AG09309 (cell line): ENCODE measurements at places on chromosomes 1 and 21.

DNA sequence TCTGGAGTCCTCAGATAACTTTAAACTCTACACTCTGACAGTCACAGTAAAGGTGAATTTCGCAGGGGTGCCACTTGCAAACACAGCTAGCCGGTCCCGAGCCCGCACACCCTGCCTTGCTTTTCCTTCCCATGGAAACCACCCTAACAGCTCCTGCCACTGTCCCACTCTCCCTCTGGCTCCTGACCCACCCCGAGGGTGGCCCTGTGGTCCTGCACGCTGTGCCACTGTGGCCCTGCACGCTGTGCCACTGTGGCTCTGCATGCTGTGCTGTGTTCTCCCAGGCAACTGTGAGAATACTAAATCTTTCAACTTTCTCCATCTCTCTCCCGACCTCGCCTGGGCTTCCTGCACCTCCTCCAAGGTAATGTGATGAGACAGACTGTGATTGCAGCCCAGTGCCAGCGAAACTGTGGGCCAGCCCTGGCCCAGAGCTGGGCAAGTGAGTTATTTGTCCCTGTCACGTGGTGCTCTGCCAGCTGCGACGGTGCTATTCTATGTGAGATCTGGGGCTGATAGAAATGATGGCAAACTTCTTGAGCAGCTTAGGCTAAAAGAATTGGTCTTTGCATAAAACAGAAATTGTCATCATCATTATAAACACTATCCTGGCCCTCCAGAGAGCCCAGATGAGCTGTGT, 63.4 kb upstream of the TARBP1 start:
- DNase-seq = no peak

DNA sequence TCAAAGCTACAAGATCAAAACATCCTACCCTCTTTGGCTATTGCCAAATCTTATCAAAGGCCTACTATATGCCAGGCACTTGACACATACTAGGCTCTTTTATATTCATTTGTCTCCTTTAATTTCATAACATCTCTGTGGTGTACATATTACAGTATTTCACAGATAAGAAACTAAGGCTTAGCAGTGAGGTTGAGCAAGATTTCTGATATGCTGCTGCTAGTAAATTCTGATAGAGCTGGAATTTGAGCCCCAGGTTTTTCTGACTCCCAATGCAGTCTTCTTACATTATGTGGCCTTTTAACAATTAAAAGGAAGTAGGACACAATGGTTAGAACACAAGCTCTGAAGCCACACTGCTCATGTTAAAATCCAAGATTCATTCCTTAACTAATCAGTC, 16.8 kb downstream of the CCDC185 start:
- peak; percentile 24 for DNase-seq

GRCh38 chr1:76587212-76587611, 280.1 kb upstream of the ST6GALNAC5 start:
- DNase-seq = no peak

GRCh38 chr1:220875260-220875659, 4.0 kb upstream of the HLX start:
- no peak for DNase-seq

- no peak for DNase-seq
Measured at GRCh38 chr1:87246436-87246835, 82.2 kb upstream of the LMO4 start.

DNA sequence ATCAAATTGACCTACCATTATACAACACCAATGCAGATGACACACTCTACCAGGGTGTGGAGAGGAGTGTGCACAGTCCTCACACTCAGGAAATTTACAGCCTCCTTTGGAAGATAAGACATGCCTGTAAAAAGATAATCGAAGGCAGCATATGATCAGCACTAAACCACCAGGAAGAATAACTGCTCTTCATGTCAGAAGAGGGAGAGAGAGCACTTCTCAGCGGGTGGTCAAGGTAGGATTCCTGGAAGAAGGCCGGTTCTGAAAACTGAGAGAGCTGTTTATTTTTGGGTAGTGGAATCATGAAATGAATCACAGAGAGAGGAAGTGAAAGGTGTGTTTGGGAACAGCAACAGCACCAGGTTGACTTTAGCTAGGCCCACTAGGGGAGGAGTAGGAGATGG, 14.0 kb upstream of the ZNF697 start:
- no peak for DNase-seq

- DNase-seq = no peak
Measured at GRCh38 chr1:80917826-80918225, 882.9 kb upstream of the ADGRL2 start.

DNA sequence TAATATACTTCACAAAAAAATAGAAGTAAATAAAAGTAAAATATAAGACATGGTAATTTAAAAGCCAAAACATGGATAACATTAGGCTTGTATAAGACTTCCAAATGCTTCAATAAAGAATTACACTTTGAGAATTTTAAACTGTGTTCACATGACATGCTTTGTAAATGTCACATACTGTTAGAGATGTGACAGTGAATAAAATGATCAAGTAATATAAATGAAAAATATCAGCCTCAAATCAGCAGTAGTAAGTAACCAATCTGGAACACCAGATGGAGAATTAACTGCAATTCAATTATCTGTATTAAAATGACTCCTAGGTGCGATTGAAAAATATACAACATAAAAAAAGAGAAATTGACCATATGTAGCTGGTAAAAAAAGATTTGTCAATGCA, 1260.8 kb downstream of the BRINP3 start:
- no peak for DNase-seq

GRCh38 chr1:14869187-14869586, 270.7 kb downstream of the KAZN start:
- DNase-seq = no peak

DNA sequence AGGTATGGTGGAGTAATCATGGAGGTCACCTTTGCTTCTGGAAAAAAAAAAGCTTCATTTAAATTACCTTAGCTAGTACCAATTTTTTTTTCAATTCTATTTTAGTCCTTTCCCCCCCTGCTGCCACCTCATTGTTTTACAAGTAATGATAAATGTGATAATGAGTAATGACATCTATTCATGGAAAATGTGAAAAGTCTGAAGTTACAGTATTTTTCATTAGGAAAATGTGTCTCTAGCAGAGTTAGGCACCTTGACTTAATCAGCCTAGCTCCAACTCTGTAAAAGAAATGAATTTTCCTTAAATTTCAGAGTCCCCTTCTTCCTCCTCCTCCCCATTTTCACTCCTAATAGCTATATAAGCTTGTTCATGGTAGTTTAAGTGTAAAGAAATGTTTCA, 204.9 kb upstream of the USP25 start:
- DNase-seq = no peak

DNA sequence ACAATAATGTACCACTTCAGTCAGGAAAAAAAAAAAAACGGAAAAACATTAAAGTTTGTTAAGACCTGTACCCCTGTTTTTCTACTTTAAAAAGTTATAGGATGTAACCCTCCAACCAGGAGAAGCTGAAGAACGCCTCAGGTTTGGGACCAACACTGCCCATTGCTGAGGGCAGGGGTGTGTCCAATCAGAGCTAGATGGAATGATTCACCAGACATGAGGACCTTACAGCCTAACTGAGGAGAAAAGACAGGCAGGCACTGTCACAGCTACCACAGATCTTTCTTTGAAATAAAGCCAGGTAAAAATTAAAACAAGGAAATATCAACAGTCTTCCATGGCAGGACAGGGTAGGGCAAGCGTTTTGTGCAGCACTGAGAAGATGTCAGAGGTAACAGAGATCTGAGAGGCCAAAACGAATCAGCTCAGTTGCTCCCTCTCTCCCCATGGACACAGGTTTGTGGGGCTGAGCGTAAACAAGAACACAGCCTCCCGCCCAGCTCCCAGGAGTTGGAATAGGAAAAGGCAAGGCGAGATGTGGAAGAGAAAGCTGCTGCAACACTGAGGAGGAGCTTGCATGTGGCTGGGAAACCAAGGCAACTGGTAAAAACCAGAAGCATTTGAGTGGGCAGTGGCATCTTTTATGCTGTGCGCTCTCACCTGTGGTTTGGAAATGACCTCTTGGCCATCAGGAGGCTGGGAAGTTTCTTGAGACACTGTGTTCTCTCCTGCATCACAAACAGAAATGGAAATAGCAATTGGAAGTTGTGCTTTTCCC, 34.0 kb downstream of the SEC16B start:
- DNase-seq = no peak

- no peak for DNase-seq
Measured at GRCh38 chr1:225462714-225463574, 35.1 kb upstream of the LBR start.
